ENCODE measurements at places on chromosomes 4 and X.

- no peak for DNase-seq
These were observed 141.3 kb downstream of the LDB2 start for GRCh38 chr4:16757080-16757521.

GRCh38 chr4:107183155-107183774, 147.2 kb upstream of the DKK2 start:
- DNase-seq: no peak

GRCh38 chrX:2642146-2642545, 48.9 kb upstream of the CD99 start:
- no peak for DNase-seq

GRCh38 chr4:134027931-134028330, 173.7 kb downstream of the PABPC4L start:
- no peak for DNase-seq

DNA sequence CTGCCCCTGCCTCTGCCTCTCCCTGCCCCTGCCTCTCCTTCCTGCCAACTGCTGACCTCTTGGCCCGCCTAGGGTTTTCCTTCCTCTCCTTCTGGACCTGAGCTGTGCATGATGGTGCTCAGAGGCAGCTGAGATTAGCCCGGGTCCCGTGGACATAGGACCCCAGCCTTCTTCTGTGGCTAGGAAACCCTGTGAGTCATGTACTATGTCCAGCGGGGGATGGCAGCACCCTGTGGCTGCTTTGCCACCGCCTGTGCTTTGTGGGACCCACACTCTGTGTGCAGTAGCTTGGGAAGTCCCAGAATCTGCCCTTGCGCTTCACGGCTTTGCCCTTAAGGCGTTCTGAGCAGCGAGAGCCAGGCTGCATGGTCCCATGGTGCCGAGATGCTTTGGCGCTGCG, 105.5 kb upstream of the PSAPL1 start:
- no peak for DNase-seq

- DNase-seq: no peak
These were observed 33.0 kb upstream of the PGRMC2 start for GRCh38 chr4:128320656-128321055.

GRCh38 chrX:33324099-33324498, 112.8 kb upstream of the DMD start:
- no peak for DNase-seq

- DNase-seq: no peak
These were observed 727.8 kb upstream of the LCORL start for GRCh38 chr4:18749391-18749790.

GRCh38 chrX:41655631-41656030, 33.1 kb upstream of the GPR34 start:
- DNase-seq: no peak

GRCh38 chrX:13463608-13464007, 105.8 kb upstream of the EGFL6 start:
- no peak for DNase-seq

GRCh38 chrX:38824176-38824575, 22.9 kb downstream of the MID1IP1 start:
- no peak for DNase-seq

DNA sequence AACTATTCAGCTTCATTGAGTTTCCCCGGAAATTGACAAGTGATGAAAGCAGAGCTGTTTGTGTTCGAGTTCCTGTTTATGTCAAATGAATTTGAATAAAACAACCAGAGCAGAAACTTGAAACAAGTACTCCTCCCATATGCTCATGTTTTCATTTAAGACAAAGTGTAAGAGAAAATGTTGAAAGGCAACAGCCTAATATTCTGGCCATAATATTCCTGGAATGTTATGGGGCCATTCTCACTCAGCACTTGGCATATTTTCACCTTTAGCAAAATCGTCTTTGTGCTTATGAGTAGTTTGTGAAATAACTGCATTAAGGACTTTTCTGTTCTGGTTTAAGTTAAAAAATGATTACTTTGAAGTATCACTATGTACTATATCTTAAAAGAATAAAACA, 276.0 kb upstream of the FAT1 start:
- DNase-seq: no peak

GRCh38 chr4:121485190-121485804, 104.5 kb upstream of the QRFPR start:
- DNase-seq: no peak

Measured in stimulated activated CD8-positive, alpha-beta memory T cell treated with anti-CD3 and anti-CD28 coated beads, Interleukin-4, amount 100 ng/mL, for 1 hour (primary cell).